ENCODE measurements at places on chromosomes 5 and 9. TPM values are rescaled to one million over a fixed set of nuclear protein-coding genes. Genes with fewer than 3 reads are reported as not detected.
A peak's percentile ranks its signal among the peaks of the same experiment; 100 is the strongest.

- no peak for DNase-seq
These were observed 10.9 kb upstream of the NDFIP1 start for GRCh38 chr5:142097681-142098080.

Gene TRIM52
- total RNA-seq = 21.9 TPM

DNA sequence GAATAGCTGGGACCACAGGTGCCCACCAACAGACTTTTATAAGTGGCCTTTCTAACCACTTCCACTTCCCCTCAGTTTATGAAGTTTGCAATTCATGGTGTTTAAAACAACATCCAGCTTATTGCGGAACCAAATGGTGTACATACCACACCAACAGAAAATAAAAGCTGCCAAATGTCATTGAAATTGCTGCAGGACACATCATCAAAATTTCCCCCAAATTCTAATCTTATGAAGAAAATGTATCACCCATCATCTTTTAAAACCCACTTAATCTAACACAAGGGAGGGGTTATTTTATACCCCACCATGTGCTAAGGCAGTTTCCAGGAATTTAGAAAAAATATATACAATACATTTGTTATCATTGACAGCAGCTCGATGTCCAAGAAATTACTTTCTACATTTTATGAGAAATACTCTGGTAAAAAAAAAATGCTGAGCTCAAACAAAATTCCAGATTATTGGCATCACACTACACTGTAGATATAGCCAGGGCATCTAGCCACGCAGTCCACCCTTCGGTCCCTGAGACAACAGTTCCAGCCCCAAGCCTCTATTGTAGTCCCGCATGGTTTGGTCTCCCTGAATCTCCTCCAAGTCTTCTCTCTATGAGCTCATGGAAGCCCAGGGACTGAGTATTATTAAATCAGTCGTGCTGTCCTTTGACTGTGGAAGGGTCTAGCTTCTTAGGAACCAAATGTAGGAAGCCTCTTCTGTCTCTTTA lies 372.8 kb upstream of the SLC30A5 start:
- DNase-seq = peak; percentile 24

DNA sequence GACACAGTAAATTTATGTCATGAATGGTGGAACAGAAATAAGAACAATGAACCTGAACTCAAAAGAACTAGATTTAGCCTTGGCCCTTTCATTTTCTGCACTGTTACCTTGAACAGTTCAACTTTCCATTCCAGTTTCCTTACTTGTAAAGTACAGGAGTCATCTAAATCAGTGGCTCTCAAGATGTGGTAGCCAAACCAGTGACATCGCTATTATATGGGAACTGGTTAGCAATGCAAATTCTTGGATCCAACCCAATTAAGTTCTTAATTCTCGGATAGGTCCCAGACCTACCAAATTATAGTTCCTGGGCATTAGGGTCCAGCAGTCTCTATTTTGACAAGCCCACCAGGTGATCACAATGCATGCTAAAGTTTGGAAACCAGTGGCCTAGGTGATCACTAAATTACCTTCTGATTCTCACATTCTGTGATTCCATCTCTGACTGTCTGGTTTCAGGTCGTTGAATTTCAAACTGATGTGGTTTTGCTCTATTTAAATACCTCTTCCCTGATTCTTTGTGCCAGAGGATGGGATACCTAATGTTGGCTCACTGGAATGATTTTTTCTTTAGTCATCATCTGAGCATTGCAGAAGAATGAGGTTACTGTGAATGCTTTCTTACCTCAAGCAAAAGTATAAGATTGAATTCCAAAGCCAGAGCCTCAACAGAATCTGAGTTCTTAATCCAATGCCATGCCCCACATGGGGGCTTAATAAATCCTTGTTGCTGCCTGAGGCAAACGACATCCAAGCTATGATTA lies 253.8 kb downstream of the ENC1 start:
- DNase-seq = peak; percentile 12

GRCh38 chr5:59840200-59840601 lies 53.3 kb downstream of the PDE4D start:
- DNase-seq = no peak

DNA sequence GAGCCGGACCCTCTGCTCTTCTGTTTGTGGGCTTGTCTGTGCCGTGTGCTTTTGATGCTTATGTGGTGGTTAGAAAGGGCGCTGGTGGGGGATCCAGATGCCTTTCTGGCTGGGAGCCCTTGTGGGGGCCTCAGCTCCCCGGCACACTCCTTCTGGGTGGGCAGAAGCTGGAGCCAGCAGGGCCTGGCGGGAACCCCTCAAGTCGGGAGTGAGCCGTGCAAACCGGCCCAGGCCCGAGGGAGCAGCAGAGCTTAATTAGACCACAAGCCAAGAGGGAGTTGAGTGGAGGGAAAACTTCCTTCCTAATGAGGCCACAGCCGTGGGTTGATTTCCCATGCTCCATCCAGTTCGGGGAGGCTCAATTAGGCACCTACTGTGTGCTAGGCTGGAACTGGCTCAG lies 76.0 kb upstream of the RNU6ATAC start:
- DNase-seq = no peak

DNA sequence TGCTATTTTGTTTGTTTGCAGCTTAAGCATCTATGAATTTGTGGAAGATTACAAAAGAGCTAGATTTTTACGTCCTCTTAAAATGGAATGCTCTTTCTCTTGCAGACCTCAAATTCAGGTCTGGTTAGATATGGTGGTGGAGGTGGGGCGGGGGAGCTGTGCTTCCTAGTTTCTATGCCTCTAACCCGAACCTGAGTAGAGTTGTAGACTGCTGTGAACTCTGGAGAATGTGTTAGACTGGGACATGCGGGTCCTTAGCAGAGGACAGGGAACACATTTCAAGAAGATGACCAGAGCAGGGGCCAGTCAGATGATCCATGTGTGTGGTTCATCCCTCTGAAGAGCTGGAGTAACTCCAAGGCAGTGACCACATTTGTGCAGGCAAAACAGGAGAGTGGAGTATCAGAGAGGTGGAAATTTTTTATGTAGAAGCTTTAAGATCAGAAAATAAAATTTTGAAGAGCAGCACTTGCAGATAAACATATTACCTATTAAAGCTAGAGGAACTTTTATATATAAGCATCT lies 154.9 kb downstream of the FAM174A start:
- DNase-seq = no peak

DNA sequence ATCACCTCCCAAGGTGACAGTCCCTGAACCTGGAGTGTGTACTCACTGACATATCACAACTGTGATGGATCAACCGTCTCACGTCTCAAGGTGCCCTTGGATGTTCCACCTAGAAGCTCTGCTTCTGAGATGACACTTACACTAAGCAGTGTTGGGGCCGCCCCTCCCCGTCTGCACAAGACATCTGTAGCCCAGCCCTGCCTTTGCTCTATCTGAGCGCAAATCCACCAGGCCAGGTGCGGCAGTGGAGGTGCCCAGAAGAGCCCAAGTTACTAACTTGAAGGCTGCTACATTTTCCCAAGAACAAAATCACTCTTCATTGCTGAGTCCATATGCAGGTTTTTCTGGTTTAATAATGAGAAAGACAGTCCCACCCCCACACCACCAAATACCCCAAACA lies 148.3 kb downstream of the FSTL4 start:
- no peak for DNase-seq

DNA sequence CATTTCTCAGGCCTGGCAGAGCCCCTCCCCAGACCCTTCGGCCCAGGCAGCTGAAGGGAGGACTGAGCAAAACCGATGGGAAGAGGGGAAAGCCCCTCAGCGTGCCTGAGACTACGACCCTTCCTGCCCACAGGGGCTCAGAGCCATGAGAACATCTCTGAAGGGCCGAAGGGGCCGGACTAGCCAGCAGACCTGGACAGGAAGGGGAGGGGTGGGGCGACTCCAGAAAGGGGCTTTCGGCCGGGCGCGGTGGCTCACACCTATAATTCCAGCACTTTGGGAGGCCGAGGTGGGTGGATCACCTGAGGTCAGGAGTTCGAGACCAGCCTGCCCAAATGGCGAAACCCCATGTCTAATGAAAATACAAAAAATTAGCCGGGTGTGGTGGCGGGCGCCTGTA lies 85.8 kb upstream of the PHYKPL start:
- no peak for DNase-seq

Gene FAM219A
- total RNA-seq = 15.4 TPM

DNA sequence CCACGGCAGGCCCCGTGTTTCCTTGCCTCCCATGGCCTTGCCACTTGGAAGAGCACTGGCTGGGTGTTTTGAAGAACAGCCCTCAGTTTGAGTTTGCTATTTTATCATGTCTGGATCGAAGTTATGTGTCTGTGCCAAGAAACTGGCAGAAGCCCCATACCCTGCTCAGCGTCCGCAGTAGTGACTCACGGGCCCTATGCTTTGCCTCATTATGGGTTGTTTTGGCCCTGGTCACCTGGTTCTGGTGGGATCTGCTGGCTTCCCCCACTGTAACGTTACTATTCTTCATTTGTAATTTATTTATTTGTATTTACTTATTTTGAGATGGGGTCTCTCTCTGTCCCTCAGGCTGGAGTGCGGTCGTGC lies 42.3 kb upstream of the NKD2 start:
- no peak for DNase-seq

DNA sequence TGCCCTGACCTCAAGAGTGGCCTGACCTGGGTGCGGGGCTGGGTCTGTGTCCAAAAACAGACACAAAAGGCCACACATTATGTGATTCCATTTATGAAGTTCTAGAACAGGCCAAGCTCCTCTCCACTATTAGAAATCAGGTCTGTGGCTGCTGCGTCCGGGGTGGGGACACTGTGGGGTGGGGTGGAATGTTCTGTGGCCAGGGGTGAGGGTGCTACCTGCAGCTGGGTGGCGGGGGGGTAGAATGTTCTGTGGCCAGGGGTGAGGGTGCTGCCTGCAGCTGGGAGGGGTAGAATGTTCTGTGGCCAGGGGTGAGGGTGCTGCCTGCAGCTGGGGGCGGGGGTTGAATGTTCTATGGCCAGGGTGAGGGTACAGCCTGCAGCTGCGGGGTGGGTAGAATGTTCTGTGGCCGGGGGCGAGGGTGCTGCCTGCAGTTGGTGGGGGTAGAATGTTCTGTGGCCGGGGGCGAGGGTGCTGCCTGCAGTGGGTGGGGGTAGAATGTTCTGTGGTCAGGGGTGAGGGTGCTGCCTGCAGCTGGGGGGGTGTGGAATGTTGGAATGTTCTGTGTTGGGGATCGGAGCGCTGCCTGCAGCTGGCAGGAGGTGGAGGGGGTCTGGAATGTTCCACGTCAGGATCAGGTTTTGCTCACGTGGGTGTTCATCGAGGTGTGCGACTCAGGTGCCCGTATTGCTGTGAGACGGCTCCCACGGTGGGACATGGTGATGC lies 8.3 kb downstream of the LCN12 start:
- no peak for DNase-seq

DNA sequence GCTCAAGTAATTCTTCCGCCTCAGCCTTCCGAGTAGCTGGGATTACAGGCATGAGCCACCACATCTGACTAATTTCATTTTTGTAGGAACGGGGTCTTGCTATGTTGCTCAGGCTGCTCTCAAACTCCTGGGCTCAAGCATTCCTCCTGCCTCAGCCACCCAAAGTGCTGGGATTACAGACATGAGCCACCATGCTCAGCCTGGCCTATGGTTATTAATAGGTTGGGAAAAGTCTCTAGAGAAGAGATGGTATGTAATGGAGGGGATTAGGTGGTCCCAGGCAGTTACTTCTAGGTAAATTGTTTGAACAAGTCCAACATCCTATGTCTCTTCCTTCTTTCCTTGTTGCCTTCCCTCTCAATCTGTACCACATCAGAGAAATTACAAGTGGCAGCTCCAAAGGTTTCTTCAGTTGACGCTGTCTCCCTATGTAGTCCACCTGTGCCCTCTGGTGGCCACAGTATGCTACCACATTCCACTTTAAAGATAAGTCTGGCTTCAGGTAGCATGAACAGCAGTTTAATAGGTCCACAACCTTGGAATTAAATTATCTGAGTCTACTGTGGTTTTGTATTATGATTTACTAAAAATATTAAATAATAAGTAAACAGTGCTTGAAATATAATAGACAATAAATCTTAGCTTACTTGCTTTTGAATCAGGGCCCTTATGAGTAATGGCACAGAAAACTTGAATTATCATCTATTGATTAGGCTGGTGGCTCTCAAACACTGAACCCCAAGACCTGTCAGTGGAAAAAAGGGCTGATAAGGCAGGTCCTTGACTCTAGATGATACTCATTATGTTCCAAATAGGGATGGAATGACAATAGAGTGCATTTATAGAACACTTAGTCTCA lies 9.7 kb downstream of the TIGD6 start:
- DNase-seq = peak; percentile 93

- no peak for DNase-seq
These were observed 1045.7 kb upstream of the CDH9 start for GRCh38 chr5:28084069-28084468.

- no peak for DNase-seq
These were observed 119.1 kb downstream of the SLIT3 start for GRCh38 chr5:169181814-169182213.

Gene ARSB
- total RNA-seq = 58.0 TPM

- no peak for DNase-seq
These were observed 120.5 kb upstream of the BOD1 start for GRCh38 chr5:173736923-173737412.

Gene ZNF883
- total RNA-seq = 1.7 TPM

DNA sequence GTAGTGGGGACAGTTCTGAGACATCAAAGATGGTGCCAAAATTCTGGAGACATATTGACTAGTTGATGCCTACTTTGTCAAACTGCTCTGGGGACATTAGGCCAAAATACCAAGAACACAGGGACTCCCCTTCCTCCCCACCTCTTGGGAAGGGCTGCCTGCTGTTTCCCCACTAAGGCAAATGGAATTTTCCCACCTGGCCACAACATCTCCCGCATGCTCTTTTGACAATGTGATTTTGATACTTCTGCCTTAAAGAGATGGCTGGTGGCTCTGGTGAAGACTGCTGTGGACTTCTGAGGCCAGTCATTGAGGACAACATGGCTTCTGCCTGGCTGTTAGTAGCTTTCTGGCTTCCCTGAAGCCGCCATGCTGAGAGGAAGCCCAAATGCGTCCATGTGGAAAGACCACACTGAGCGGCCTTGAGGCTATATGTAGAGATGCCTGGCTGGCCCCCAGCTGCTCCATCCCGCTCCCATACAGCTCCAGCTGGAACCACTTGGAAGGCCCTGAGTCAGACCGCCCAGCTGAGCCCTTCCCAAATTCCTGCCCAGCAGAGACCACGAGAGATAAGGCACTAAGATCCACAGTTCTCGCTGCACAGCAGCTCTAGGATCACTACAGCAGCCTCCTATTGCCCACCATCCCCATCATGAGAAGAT lies 226.7 kb downstream of the SYK start:
- peak; percentile 74 for DNase-seq

DNA sequence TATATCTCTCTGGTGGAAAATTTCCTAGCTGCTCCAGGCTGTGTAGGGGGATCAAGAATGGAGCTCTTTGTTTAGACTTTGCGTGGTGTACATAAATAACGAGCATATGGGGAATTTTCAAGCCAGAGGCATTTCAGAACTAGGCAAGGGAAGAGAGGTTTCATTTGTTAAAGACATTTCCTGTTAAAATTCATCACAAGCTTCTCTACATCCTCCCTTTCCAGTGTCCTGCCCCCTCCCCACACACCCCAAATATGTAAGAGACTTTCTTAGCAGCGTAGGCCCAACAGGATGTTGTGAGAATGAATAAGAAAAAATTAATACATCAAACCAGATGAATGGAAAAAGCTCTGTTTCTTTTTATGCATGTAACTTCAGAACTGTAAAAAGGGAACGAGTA lies 150.3 kb downstream of the GPBP1 start:
- DNase-seq = no peak

- DNase-seq = no peak
These were observed 160.8 kb downstream of the DEPDC1B start for GRCh38 chr5:60538955-60539866.

Data from esophagus muscularis mucosa (tissue), 4 donors.